SK-MEL-5 (cell line): ENCODE measurements at places on chromosomes 3 and 15. TPM values are rescaled to one million over a fixed set of nuclear protein-coding genes. Genes with fewer than 3 reads are reported as not detected.

Gene PRSS50
- not detected in 2 replicates for total RNA-seq

Gene WNT5A
- 1.2 and 1.3 TPM in 2 replicates for total RNA-seq

Gene ROBO1
- total RNA-seq, result 50.9 and 51.2 TPM in 2 replicates

Gene STAB1
- not detected in 2 replicates for total RNA-seq

Gene P4HTM
- not detected in 2 replicates for total RNA-seq

DNA sequence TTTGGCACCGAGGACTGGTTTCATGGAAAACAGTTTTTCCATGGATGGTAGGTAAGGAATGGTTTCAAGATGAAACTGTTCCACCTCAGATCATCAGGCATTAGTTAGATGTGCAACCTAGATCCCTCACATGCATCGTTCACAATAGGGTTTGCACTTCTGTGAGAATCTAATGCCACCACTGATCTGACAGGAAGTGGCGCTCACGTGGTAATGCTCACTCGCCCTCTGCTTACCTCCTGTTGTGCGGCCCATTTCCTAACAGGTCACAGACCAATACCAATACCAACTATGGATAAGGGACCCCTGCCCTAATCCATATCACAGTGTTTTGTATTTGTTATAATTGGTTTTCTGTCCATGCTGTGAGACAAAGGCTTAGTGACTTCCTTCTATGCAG, 58.9 kb downstream of the SLMAP start:
- no peak for DNase-seq

DNA sequence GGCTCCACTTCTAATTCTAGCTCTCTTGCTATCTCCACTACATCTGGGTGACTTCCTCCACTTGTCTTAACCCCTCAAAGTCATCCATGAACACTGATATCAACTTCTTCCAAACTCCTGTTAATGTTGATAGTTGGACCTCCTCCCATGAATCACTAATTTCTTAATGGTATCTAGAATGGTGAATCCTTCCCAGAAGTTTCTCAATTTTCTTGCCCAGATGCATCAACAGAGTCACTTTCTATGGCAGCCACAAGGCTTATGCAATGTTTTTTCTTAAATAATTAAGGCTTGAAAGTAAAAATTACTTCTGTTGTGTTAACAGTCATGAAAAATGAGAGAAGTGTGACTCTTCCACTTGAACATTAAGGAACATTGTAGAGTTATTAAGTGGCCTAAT, 164.3 kb downstream of the PCCB start:
- DNase-seq, result no peak

GRCh38 chr3:183081459-183082183, 17.7 kb downstream of the MCCC1 start:
- no peak for DNase-seq

GRCh38 chr15:36284911-36285310, 294.5 kb upstream of the CDIN1 start:
- no peak for DNase-seq

- DNase-seq, result no peak
Measured at GRCh38 chr3:5260992-5261501, 73.5 kb downstream of the EDEM1 start.

GRCh38 chr3:72593881-72594397, 254.3 kb downstream of the SHQ1 start:
- DNase-seq, result no peak

GRCh38 chr15:61017627-61018026, 211.5 kb downstream of the RORA start:
- no peak for DNase-seq

GRCh38 chr3:45545476-45545875, 49.1 kb upstream of the LIMD1 start:
- DNase-seq, result no peak
